ENCODE measurements at places on chromosomes 3 and 15. TPM values are rescaled to one million over a fixed set of nuclear protein-coding genes. Genes with fewer than 3 reads are reported as not detected.
A peak's percentile ranks its signal among the peaks of the same experiment; 100 is the strongest.

DNA sequence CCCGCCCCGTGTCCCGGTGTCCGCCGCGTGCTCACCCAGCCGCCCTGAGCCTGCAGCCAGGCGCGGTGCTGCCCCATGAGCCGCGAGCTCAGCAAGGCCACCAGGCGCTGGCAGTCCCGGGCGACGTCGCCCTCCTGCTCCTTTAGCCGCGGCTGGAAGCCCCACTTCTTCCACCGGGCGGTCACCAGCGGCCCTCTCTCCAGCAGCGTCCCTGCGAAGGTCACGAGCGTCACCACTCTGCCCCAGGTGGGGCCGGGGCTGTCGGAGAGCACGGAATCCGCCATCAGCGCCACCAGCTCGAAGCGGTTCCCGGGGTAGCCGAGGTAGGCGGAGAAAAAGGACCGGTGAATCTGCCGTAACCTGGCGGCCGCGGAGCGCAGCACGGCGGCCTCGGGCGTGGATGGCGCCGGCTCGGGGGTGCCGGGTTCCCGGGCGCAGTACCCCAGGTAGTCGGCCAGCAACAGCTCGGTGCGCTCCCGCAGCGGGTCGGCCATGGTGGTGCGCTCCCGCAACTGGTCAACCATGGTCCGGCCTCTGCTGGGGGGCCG lies 298 bp downstream of the BCL2L10 start:
- no peak for DNase-seq

Gene SST
- 29.4 TPM for total RNA-seq

Gene ZBTB20
- 27.3 TPM for total RNA-seq

GRCh38 chr3:11720304-11720898 lies 76.7 kb upstream of the VGLL4 start:
- peak; percentile 87 for DNase-seq

Gene CCR3
- 0.28 TPM for total RNA-seq

DNA sequence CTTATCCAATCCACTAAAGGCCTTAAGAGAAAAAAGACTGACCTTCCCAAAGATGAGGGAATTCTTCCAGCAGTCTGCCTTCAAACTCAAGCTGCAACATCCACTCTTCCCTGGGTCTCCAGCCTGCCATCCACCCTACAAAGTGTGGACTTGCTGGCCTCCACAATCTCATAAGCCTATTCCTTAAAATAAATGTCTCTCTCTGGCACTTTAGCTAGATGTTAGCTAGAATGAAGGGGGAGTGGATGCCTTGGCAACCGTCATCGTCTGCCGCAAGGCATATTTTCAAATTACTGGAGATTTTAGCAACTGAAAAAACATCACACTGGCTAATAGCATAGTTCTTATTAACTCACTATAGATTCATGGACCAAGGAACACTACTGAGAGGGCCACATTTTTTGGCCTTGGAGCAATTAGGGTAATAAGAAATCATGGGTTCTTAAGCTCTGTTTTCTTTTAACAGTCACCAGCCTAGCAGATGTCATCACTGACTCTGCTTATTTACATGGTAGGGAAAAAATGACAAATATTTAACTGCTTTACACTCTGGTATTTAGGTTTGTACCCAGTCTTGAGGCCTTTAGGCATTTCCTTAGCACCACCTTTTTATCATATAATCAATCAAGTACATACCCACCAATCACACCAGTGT lies 245.3 kb downstream of the MYRIP start:
- DNase-seq: no peak

Data from left colon (tissue), 2 donors.